ENCODE measurements at places on chromosomes 2 and 18.

DNA sequence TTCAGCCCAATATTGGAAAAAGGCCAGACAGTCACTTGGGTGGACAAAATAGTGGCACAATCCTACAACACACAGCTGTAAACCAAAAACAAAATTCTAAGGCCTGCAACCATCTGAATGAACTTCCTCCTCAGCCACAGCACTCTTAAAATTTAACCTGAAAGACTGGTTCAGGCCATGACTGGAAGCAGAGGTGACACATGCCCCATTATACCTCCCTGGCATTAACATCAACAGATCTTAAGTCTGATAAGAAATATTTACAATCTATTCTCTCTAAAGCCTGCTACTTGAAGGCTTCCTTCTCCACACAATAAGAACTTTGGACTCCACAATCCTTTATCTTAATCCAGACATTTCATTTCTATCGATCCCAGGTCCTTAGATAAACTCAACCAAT is 192.4 kb upstream of the LRP1B start:
- no peak for DNase-seq

- DNase-seq = no peak
These were observed 617.3 kb downstream of the KCNJ3 start for GRCh38 chr2:155315768-155316167.

DNA sequence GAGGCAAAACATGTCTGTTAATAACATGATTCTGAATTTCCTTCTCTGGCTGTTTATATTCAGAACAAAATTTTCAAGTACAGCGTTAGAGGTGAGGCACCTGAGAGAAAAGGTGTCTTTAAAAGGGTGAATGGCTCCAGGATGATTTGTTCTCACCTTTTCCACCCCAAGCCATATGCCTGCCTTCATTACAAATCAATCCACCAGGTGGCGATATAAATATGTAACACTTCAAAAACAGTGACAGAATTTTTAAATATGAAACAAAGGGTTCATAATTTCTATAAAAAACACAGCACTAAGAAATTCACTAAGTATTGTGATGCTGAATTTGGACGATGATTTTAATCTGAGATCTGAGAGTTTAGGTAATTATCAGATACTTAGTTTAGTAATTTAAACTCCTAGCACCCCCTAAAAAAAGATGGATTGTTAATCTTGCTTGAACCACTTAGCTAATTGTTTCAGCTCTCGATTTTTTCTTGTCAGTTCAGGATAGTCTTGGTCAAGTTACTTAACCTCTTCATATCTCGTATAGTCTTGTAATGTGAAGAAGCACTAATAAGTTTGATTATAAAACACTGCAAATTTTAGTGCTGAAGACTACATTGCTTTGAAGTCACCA is 528.8 kb downstream of the CPS1 start:
- DNase-seq = no peak

DNA sequence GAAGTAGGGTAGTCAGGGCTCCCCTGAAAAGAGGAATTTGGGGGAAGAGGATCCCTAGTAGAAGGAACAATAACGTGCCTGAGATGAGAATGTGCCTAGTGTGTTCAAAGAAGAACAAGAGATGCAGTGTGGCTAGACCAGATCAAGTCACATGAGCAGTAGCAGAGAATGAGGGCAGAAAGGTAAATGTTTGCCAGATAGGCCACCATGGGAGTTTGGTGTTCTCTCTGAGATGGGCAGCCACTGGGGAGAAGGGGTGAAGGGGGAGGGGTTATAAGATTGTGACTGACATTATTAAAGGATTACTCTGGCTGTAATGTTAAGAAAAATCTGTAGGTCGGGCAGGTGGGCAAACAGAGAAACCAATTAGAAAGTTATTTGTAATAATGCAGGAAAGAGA is 166.0 kb downstream of the LCLAT1 start:
- peak; percentile 8 for DNase-seq

DNA sequence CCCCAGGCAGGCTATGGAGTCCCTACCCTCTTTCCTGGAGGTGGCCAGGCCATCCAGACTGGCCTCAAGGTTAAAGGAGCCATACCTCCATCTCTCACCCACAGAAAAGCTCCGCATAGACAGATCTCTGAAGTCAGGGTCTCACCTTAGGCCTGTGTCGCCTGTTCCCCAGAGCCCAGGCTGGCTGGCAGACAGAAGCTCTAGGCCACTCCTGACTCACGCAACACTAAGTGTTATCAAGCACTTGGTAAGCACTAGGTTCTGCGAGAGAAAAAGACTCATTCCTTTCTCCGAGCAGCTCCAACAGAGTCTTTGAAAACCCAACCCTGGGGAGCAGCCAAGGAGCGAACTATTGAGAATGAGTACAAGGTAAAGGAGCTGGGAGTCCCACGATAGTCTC is 6.1 kb downstream of the SMAD7 start:
- DNase-seq = no peak

GRCh38 chr2:177296040-177296439 is 31.5 kb upstream of the NFE2L2 start:
- DNase-seq = no peak

- no peak for DNase-seq
These were observed 81.1 kb downstream of the SEPTIN10 start for GRCh38 chr2:109532728-109533076.

- DNase-seq = no peak
These were observed 44.7 kb downstream of the WIPF1 start for GRCh38 chr2:174552880-174553279.

DNA sequence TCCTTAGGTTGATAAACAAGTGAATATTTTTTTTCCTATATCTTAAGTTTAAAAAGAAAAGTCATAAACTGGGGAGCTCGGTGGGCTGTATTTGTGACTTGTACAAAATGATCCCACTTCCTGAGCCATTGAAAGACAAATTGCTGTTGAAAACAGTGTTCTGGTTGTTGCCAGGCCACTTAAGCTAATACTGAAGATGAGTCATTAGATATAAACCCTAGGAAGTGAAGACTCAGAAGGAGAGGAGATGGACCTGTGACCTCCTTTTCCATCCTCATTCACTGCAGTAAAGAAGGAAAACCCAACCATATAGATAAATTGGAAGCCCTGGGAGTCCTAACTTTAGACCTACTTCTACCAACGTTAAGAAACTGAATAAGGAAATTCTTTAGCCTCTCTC is 46.2 kb upstream of the SERPINE2 start:
- DNase-seq = no peak

- DNase-seq = no peak
These were observed 26.1 kb downstream of the ADNP2 start for GRCh38 chr18:80135136-80135535.

DNA sequence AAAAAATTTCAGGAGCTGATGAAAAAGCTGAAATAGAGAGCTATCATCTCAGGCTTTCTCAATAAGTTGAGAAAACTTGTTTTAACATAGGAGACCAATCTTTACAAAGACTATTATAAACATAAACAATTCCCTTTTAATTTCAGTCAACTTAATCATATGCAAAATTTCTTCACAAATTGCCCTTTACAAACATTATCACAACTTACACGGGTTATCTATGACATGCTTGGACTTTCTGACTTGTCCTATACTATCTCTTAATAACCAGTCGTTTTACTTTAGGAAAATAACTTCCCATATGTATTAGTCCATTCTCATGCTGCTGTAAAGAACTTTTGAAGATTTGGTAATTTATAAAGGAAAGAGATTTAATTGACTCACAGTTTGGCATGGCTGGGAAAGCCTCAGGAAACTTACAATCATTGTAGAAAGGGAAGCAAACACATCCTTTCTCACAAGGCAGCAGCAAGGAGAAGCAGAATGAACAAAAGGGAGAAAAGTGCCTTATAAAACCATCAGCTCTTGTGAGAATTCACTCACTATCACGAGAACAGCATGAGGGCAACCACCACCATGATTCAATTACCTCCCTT is 1583.7 kb upstream of the CELF4 start:
- DNase-seq = no peak

Data from NCI-H1436 (cell line).